Activated CD4-positive, alpha-beta T cell treated with anti-CD3 and anti-CD28 coated beads for 36 hours (primary cell): ENCODE measurements at places on chromosomes 12 and 14. TPM values are rescaled to one million over a fixed set of nuclear protein-coding genes. Genes with fewer than 3 reads are reported as not detected.

The CEP290 gene
- 17.0 TPM for total RNA-seq

- no peaks in the 10 kb centered on the region for H3K27me3 ChIP-seq
- peaks cover 3% of the 10 kb centered on the region for H3K36me3 ChIP-seq
- no peak overlapping the region for H3K4me3 ChIP-seq
- H3K4me1 ChIP-seq: peaks cover 83% of the 10 kb centered on the region
Observed at GRCh38 chr14:68962681-68963080, 16.4 kb downstream of the ACTN1 start.

The SPSB2 gene
- total RNA-seq: 1.7 TPM

- H3K4me1 ChIP-seq: no peaks in the 10 kb centered on the region
- H3K27me3 ChIP-seq: no peaks in the 10 kb centered on the region
- H3K4me3 ChIP-seq: no peak overlapping the region
- no peak overlapping the region for H3K27ac ChIP-seq
Observed at GRCh38 chr14:85402569-85403162, 127.3 kb upstream of the FLRT2 start.

- no peaks in the 10 kb centered on the region for H3K4me1 ChIP-seq
- no peak overlapping the region for H3K27ac ChIP-seq
- H3K27me3 ChIP-seq: peaks cover 10% of the 10 kb centered on the region
- no peak for DNase-seq
Observed at GRCh38 chr14:100911665-100912316, 8.3 kb upstream of the RTL1 start.

The FGD4 gene
- total RNA-seq: not detected

GRCh38 chr12:47048541-47048940 is 30.9 kb upstream of the PCED1B start:
- H3K4me1 ChIP-seq: no peaks in the 10 kb centered on the region
- H3K27ac ChIP-seq: no peak overlapping the region
- H3K27me3 ChIP-seq: peaks cover 2% of the 10 kb centered on the region
- H3K4me3 ChIP-seq: no peak overlapping the region

DNA sequence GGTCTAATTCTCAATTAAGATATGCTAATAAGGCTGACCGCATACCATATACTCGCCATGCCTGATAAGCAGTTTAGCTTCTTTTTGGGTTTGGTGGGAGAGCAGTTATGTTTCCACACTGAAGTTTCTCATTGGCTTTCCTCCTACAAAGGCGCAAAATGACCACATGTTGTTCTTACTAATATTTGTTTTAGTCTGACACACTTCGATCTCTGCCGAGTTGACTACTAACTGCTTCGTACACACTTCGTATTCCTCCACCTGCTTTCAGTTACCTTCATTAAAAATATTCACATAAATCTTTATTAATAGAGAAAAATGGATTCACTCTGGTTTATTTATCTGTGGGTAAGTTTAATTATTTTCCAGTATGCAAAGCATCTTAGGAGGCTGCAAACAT is 41.7 kb downstream of the EMP1 start:
- H3K4me1 ChIP-seq: no peaks in the 10 kb centered on the region
- DNase-seq: no peak
- peaks cover 4% of the 10 kb centered on the region for H3K27me3 ChIP-seq
- H3K36me3 ChIP-seq: no peaks in the 10 kb centered on the region
